Activated T-helper 9 cell treated with anti-CD3 and anti-CD28 coated beads, Interleukin-2, amount 50 U/mL, for 16 hours (primary cell): ENCODE measurements at places on chromosomes 2 and 18.

DNA sequence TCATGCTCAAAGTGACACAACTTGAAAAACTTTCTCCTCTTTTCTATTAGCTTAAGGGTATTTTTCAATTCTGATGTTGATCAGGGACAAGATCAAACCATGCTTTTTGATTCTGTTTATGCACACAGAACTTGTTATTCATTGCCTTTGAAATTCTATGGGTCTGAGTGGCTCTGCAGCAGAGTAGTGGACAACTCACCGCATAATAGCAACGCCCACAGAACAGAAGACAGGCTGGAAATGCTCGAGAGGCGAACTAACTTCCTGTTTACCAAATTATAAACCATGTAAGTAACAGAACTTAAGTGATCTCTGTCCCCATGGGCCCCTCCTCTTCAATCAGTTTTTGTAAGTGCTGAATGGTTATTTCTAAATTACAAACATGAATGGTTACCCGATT lies 131.2 kb downstream of the CBLN2 start:
- DNase-seq: no peak

GRCh38 chr2:240648650-240649275 lies 23.5 kb downstream of the GPR35 start:
- DNase-seq: no peak

- DNase-seq: no peak
Measured at GRCh38 chr2:179521944-179522343, 257.3 kb upstream of the SESTD1 start.

DNA sequence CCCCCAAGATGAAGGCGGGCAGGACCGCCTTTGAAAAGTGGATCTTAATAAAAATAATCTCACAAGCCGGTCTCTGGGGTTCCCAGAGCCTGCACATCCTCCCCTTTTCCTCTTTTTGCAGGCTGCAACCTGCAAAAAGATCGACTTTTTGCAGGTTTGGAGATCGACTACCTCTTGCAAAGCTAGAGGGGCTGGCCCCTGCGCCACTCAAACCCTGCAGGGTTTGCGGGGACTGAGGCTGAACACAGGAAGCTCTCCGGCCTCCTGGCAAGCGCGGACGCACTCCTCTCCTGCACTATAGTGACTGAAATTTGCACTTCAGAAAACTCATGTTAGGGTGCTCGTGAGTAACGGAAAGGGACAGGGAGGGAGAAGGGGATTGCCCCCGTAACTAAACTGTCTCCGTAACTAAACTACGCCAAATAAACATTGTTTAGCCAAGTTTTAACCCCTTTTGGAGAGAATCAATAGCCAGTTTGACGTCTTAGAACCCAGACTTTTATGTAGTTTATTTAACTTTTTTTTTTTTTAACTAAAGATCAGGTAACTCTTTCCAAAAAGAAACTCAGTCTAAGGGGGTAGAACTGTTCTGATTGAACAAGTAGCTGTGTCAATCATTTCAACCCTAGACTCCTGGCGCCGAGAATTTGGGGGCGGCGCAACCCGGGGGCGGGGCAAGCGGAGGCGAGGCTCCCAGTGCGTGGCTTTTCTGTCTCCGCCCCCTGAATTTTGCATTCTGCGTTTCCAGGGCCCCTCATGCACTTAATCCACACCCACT lies 2.5 kb downstream of the IGFBP5 start:
- DNase-seq: peak; percentile 13

DNA sequence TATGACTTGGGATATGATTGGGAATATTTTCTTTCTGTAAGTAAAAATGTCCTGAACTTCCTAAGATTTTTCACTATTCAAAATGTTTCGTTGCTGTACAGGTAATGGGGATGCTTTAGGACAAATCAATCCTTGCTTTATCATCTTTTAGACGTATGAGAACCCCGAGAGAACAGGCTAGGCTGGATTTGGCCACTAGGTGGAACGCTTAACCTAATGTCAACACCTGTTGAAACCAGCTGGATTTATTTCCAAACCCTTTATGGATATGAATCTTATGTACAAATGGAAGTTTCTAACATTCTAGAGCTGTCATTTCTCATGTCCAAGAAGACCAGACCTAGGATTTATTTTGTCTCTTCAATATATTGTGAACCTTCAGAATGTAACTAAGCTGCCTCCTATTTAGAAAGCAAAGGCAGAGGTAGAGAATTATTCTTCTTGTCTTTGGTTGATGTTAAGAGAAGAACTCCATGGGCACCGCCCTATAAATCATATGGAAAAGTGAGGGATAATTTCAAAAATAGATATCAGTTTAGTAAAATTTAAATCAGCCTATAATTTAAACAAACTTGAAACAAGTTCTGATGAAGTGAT lies 96.7 kb downstream of the PMAIP1 start:
- DNase-seq: no peak

GRCh38 chr2:211205358-211205757 lies 649.0 kb downstream of the CPS1 start:
- no peak for DNase-seq

DNA sequence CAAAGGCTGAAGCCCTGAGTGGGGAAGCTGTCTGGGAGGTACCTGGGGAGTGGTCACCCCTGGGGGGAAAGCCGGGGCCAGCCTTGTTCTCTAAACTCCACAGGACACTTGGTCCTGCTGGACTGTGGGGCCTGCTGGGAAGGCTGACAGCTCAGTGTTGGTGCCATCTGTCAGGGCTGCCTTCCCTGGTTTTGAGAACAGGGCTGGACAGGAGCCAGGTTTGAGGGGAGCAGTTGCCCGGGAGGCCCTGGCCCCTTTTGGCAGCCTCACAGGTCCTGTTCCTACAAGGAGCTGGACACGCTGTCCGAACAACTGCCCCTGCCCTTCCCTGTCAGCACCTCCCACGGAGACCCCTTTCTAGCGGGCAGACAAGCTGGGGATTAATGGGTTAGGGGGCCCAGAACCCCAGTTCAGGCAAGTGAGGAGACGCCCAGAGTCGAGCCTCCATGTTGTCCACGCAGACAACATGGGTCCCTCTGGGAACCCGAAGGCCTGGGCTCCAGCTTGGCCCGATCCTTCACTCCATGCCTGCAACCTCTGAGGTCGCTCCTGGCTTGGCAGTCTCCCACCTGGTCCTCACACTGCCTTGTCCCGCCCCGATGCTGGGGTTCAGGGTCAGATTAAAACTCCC lies 40.8 kb downstream of the ATOH8 start:
- no peak for DNase-seq

GRCh38 chr18:59607471-59607870 lies 89.8 kb downstream of the CCBE1 start:
- DNase-seq: no peak

DNA sequence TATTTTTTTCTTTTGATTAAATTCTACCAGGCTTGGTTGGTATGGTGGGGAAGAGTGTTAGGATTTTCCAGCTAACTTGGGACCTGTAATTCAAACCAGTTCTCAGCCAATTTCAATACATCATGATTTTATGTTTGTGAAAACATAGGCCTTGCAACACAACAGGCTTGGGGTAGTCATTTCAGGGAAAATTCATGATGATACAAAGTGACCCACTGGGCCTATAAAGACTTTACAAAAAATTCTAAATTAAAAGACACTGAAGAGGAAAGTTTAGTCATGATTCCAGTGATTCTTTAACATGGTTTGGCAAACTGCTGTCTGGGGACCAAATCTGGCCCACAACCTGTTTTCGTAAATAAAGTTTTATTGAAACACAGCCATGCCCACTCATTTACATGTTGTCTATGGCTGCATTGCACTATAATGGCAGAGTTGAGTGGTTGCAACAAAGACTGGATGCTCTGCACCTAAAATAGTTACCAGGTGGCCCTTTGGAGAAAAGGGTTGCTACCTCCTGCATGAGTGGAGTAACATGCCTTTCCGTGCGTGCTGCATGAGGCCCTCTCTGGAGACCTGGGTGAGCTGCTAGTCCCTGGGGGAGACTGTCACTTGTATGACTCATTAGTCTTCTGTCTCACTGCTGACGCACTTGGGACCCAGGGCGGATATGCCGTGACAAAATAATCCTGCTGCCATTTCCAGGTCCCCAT lies 73.6 kb downstream of the NPAS2 start:
- DNase-seq: no peak

GRCh38 chr2:25190536-25190935 lies 22.2 kb upstream of the POMC start:
- DNase-seq: no peak

- no peak for DNase-seq
Measured at GRCh38 chr18:35337286-35337685, 6.9 kb downstream of the ZNF24 start.

- DNase-seq: no peak
Measured at GRCh38 chr2:205688417-205689200, 6.3 kb downstream of the NRP2 start.

GRCh38 chr18:11272516-11272915 lies 123.1 kb upstream of the PIEZO2 start:
- DNase-seq: no peak

GRCh38 chr2:36513661-36514060 lies 84.3 kb downstream of the FEZ2 start:
- DNase-seq: no peak

DNA sequence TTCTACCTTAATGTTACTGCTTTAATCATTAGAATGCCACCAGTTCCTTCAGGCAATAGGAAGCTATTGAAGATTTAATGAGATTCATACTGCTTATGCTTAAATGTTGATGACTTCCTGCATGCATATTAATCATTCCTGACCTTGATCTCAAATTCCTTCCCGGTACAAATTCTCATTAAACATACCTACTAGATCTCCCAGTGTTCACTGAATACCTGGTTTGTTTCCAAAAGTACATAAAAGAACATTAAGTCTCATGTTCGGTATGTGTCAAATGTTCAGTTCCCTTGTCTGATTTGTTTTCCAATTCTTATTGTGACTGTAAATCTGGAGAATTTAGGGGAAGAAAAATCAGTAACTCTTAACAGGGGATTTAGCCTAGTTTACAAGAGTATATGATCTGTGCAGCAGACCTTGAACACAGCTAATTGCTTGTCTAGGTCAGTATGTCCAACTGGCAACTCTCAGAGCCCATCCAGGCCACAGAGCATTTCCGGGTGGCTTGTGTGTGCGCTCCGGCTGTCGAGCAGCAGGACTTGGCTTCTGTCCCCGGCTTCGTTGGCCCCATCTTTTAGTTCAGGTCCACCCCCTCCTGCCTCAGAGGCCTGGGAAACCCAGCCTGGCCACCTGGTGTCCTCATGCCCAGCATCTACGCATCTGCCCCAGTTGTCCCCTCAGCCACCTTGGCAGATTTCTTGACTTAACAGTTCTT lies 13.1 kb downstream of the METAP1D start:
- no peak for DNase-seq

- peak; percentile 21 for DNase-seq
Measured at GRCh38 chr2:127591221-127591923, 54.6 kb upstream of the GPR17 start.

- no peak for DNase-seq
Measured at GRCh38 chr2:46337208-46337994, 40.2 kb downstream of the EPAS1 start.

- DNase-seq: no peak
Measured at GRCh38 chr18:7663366-7664312, 96.5 kb downstream of the PTPRM start.

GRCh38 chr2:200455958-200456421 lies 53.9 kb downstream of the KCTD18 start:
- no peak for DNase-seq

DNA sequence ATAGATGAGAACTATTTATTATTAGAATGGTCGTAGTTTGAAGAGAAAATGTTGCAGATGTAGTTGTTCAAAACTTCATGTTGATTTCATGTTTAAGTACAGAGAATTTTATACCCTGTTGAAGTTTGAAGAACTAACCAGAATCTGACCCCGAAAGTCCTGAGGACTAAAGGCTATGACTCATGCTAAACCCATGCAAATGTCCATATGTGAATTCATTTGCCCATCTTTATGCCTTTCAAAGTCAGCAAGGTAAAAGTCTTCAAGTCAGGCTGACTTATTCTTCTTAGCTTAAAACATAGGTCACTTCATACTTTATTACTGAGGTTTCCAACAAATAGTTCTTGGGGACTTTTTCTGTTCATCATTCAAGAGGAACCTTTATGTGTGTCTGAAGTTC lies 185.5 kb downstream of the CCDC85A start:
- DNase-seq: no peak

DNA sequence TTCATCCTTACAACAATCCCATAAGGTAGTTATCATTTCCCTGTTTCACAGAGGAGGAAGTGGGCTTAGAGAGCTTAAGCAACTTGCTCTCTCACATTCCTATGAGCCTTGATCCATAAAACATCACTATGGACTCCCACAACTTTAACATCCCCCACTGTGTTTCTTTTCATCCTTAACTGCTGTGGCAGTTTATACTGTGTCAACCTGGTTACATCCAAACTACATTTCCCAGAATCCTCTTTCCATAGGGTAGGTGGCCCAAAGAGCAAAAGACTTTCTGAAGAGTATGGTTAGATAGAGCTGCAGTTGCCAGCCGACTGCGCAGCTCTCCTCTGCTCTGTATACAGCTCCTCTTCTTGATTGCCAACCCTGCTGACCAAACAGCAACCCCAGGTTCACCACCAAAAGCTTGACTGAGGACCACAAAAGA lies 22.5 kb downstream of the MAP3K2 start:
- no peak for DNase-seq

DNA sequence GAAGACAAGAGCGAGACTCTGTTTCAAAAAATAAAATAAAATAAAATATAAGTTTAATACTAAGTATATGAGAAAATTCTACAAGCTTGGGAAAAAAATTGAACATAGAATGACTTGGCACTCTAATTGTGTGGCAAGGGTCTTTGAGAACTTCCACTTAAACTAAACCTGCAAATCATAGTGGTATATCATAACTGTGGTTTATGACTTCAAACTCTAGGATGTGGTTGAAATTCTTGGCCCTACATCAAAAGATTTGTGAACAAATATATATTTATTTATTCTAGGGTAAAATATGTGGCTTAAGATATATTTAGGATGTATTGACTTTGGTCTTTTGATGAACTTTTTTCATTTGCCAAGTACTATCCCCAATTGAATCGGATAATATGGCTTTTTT lies 3.1 kb upstream of the FAM171B start:
- DNase-seq: no peak

GRCh38 chr2:61357681-61358080 lies 113.2 kb downstream of the USP34 start:
- DNase-seq: no peak

- no peak for DNase-seq
Measured at GRCh38 chr18:46310258-46310657, 206.1 kb downstream of the HAUS1 start.

- no peak for DNase-seq
Measured at GRCh38 chr2:136137982-136138381, 20.0 kb upstream of the CXCR4 start.

- DNase-seq: no peak
Measured at GRCh38 chr2:197666277-197666676, 9.1 kb downstream of the RFTN2 start.

GRCh38 chr2:177169810-177170514 lies 42.6 kb upstream of the HNRNPA3 start:
- no peak for DNase-seq
